ENCODE measurements at places on chromosomes 3 and 15.

DNA sequence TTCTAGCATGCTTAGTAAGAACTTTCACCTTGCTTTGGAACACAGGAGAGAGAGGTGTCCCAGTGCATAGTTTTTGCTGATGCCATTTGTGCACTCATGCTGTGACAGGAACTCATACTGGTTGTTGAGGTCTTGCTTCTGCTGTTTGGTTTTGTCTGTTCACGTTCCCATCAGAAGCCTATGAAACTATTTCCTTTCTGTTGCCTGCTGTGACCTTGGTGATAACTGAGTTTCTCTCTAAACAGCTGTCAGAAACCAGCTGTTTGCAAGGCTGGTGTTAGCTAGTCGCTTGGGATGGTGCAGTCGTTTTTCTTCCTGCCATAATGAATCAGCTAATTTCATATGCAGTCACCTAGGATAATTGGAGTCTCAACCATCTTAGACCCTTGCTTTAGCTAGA, 724.1 kb downstream of the GRM7 start:
- no peak for DNase-seq

DNA sequence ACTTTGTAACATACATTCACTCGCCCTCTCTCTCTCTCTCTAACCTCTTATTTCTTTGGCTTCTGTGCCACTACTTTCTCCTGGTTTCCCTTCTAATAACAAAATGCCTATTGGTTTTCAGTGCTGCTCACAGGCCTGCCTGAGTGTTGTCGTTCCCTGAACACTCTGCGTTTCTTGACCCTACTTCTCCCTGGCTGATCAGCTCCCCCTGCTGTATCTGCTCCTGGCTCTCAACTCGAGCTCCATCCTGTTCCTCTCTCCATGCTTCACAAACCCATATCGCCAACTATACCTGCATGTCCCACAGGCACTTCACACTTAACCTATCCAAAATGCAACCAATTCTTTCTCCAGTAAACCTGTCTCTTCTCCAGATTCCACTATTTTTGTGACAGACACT, 111.4 kb downstream of the OPA1 start:
- DNase-seq, result no peak

- no peak for DNase-seq
Observed at GRCh38 chr3:195009616-195010015, 261.3 kb downstream of the XXYLT1 start.

DNA sequence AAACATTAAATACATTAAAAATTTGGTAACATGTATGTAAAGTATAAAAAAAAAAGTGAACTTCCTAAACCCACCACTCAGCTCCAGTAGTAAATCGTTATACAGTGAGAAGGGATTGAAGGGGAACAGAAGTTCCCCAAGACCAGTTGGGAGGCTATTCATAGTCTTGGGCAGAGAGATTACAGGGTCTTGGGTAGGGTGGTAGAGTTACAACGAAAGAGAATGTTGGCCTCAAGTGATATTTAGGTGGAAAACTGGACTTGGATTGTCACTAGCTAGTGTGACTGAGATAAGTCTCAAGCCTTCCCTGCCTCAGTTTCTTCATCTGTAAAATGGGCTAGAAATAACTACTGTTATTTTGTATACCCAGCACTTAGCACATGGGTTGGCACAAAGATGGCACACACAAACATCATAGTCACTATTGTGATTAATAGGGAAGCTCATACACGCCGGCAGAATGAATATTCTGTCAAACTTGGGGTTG, 431 bp upstream of the YEATS2 start:
- no peak for DNase-seq

- DNase-seq, result no peak
Observed at GRCh38 chr3:100384733-100385525, 16.0 kb downstream of the TOMM70 start.

DNA sequence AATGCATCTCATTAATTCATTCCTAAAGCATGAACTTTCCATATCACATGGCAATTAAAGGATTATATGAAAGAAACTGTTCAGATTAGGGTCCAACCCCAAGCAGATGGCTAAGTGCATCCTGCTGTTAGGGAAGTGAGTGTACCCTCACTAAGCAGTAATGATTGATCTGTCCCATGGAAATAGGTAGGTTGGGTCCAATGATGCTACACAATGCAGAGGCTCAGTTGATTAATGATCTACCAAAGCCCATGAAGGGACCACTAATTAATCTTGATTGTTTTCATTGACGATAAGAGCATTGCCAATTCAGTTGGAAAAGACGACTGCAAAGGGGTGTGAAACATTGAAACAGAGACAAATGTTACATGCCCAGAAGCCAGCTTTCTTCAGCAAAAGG, 194.5 kb upstream of the LRTM1 start:
- DNase-seq, result no peak

Measured in GOT3 (cell line).